Cardiac atrium fibroblast (primary cell): ENCODE measurements at places on chromosomes 11 and 22. TPM values are rescaled to one million over a fixed set of nuclear protein-coding genes. Genes with fewer than 3 reads are reported as not detected.

Gene CPT1A
- total RNA-seq = 18.1 and 32.5 TPM in 2 replicates

Gene CCDC73
- not detected in 2 replicates for total RNA-seq

Gene SCARF2
- total RNA-seq = 32.1 and 32.9 TPM in 2 replicates

Gene SCT
- total RNA-seq = not detected in 2 replicates

Gene POU2AF2
- total RNA-seq = not detected in 2 replicates

Gene TMPRSS5
- 0.18 TPM in 1 of 2 replicates, not detected in the other for total RNA-seq
